Activated CD4-positive, alpha-beta T cell treated with anti-CD3 and anti-CD28 coated beads for 36 hours (primary cell): ENCODE measurements at places on chromosomes 16 and 17. TPM values are rescaled to one million over a fixed set of nuclear protein-coding genes. Genes with fewer than 3 reads are reported as not detected.

DNA sequence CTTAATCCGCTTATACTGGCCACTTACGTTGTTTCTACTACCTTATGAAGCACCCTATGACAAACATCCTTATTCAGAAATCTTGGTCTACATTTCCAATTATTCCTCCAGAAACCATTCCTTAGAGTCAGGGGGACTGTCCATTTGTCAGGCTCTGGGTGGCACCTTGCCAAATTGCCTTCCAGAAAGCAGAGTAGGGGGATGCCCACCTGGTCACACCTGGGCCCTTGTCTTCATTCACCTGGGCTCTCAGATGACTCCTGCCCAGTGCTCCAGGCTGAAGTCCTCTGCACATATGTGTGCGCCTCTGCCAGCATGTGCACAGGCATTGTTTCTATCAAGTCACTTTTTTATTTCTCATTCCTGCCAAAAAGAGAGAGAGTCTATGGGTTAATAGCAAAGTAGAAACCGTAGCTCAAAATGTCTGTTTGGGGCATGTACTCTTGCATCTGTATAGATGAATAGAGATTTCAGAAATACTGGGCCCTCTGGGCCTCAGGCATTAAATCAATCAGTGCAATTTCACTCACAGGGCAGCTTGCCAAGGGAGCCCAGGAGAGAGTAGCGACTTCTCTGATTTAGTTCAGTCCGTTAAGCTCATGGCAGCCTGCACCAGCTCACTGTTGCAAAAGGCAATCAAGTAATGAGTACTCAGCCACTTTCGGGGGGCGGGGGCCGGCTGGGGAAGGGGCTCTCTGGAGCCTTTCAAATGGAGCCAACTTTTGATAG lies 104.7 kb downstream of the SOCS1 start:
- no peak for DNase-seq

The ARHGAP27 gene
- 43.2 TPM for total RNA-seq

The PROCA1 gene
- total RNA-seq: 4.0 TPM

GRCh38 chr17:75861927-75862317 lies 6.8 kb upstream of the WBP2 start:
- DNase-seq: no peak

GRCh38 chr16:2526135-2526534 lies 5.1 kb downstream of the CEMP1 start:
- no peak for DNase-seq

The TP53TG3 gene
- total RNA-seq: 0.83 TPM

The GDPD3 gene
- 6.1 TPM for total RNA-seq

The KRTAP1-5 gene
- not detected for total RNA-seq

The SYCE1L gene
- total RNA-seq: 4.3 TPM

The KRT33B gene
- total RNA-seq: not detected

DNA sequence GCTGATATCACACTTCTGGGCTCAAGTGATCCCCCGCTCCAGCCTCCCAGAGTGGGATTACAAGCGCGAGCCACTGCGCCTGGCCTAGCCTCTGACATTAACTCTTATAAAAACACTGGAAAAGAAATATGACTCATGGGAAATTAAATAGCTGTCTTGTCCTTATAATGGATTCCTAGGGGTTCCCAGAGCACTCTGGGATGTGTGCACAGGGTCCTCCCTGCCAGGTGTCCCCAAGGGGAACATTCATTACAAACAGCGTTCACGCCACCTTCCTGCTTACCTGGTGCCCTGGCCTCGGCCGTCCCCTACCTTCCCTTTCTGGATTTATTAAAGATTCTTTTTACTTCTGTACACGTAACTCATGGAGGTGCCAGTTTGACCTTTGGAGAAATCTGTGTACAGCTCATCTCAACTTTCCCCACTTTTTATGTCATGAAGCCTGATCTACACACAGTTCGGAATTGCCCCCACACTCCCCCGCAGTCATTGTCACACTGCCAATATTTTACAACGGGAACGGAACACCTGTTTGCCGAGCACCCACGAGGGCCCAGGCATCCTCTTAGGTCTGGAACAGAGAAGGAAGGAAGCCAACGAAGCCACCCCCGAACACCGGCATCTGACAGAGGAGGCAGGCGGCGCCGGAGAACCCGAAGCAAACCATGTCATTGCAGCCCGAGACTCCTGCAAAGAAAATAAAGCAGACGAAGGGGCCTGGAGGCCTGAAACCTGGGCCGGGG lies 39.7 kb upstream of the MEAK7 start:
- DNase-seq: peak; percentile 39

The FN3K gene
- 2.1 TPM for total RNA-seq

The SPAG7 gene
- total RNA-seq: 61.4 TPM

DNA sequence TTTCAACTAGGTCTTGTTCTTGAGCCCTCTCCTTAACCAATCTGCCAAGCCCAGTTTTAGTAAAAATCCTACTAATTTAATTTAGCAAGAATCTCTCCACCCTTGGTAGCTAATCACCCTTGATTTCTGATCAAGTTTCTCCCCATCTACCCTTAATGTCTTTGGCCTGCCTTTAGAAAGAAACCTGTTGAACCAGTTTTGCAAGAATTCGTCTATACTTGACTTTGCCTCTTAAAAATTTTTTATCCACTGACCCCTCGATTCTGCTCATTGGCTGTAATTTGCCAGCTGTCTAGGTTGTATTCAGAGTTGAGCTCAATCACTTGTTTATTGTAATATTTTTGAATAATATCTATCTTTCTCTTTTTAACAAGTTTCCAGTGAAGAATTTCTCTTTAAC lies 1138.5 kb downstream of the CDH11 start:
- DNase-seq: no peak

GRCh38 chr16:89334988-89335802 lies 117.7 kb downstream of the ZNF778 start:
- no peak for DNase-seq
